ENCODE measurements at places on chromosomes 2 and 18.
A peak's percentile ranks its signal among the peaks of the same experiment; 100 is the strongest.

DNA sequence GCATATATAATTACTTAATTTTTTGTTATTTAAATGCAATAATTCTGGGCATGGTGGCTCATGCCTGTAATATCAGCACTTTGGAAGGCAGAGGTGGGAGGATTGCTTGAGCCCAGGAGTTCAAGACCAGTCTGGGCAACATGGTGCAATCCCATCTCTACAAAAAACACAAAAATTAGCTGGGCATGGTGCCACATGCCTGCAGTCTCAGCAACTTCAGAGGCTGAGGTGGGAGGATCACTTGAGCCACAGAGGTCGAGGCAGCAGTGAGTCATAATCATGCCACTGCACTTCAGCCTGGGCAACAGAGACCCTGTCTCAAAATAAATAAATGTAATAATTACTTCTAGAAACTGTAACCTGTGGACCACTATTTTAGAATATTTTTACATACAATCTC is 21.5 kb upstream of the TMEM87B start:
- no peak for DNase-seq

DNA sequence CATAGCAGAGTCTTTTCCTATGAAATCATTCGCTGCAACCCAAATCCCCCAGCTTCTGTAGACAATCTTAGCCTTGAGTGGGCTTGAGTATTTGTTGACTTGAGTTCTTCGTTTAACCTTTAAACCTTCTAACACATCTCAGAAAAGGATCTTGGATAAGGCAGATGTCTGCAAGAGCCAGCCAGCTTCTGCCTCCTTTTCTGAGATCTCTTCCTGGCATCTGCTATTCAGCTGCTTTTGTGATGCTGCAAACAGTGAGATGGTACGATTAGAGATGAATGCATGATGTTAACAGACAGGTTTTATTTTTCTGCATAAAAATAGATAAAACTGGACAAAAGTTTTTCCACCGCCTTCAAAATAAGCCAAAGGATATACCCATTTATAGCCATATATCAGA is 37.5 kb downstream of the NRP2 start:
- DNase-seq, result no peak

GRCh38 chr18:46562674-46563192 is 94.3 kb downstream of the LOXHD1 start:
- no peak for DNase-seq

DNA sequence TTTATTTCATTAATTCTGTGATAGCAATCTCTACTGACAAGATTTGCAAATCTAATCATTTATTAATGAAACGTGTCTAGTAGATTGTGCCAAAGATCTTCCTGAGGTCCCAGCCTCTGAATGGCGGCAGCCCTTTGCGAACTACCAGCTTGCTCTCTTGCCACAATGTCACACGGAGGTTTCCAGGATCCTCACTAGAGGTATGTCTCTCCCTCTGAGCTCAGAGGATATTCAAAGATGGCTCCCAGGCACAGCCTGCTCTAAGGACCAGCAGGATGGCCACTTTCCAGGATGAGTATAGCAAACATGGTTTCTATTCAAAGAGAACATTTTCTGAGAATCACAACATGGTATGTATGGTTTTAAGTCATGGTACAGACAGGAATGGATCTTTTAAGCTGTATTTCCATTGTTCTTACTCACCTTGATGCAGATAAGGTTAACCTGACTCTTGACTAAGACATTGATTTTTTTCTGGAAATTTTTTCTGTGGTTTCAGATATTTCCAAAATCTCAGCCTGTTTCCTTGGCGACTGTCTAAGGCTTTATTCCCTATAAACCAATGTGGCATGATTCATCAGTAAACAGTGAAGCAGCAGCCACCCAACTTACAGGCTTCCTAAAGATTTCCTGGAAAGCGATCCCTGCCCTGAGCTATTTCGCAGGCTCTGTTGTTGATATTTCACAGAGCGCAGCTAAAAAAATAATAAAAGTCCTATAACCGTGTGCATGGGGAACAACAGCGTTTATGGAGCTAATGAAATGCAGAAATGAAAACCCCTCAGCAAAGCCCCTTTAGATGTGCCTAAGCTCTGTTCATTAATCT is 54.1 kb upstream of the KLF7 start:
- DNase-seq, result no peak

DNA sequence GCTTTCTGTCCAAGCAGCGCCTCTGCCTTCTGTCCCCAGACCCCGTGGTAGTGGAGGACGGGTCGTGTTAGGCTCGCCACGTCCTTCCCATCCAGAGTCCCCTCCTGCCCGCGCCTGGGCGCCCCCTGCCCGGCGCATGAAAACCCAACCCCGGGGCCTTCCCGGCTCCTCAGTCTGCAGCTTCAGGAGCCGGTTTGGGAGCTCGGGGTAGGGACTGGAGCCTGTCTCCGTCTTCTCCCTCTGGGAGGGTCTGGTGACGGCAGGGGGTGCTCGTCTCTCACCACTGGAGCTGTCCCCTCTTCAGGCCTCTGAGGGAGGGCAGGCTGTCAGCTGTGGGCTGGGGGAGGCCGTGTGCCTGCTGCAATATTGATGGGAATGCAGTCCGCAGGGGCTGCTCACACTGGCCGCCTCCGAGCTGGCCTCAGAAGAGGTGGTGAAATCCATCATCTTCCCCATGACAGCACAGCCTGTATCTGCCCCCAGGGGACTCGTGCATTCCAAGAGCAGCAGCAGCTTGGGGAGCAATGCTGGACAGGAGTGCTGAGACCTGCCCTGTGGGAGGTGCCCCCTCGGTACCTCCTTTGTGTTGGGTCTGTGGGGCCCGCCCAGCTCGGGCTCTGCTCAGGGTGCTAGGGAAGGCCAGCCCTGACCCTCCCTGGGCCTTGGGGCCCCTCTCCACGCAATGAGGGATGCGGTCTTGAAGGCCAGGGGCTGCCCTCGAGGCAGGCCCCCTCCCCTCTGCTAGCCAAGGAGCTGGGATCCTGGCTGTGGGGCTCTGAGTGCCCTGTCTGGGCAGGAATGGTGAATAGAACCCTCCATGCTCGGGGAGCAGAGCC is 17.8 kb upstream of the KLHL30 start:
- DNase-seq, result no peak

DNA sequence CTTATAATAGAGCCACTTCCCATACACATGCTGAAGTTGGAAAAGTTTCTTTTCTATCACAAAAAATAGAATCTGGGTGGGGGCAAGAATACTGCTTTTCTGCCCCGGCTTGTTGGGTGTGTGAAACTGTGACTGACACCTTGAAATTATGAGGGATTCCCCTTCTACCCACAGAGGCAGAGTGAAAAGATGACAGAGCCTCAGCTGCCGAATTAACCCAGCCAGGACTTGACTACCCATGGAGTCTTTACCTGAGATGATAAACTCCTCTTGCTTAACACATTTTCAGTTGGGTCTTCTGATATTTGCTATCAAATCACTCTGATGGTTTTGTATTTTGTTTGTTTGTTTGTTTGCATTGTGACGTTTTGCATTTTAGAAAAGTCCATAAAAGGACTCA is 66.0 kb upstream of the PMAIP1 start:
- DNase-seq, result no peak

DNA sequence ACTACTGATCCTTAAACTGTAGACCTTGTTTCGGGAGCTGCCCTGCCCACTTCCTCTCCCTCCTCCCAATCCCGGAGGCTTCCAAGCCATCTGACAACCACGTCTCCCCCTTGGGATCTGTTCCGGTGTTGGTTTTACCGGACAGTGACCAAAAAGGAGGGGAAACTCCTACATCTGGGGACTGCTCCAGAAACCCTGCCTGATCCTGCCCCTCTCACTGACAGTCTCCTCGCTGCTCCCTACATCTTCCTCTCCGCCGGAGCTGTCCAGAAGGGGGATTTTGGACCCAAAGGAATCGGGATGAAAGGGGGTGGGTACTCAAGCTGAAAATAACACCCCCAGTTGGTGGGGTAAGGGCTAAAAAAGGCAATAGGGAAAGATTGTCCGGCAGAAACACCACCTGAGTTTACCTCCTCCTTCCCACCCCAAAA is 1.5 kb downstream of the INO80D start:
- no peak for DNase-seq

GRCh38 chr2:86464652-86465051 is 23.5 kb downstream of the KDM3A start:
- DNase-seq, result no peak

- no peak for DNase-seq
Measured at GRCh38 chr2:188518381-188518780, 226.7 kb downstream of the GULP1 start.

- no peak for DNase-seq
Measured at GRCh38 chr2:154229966-154230365, 358.2 kb downstream of the GALNT13 start.

DNA sequence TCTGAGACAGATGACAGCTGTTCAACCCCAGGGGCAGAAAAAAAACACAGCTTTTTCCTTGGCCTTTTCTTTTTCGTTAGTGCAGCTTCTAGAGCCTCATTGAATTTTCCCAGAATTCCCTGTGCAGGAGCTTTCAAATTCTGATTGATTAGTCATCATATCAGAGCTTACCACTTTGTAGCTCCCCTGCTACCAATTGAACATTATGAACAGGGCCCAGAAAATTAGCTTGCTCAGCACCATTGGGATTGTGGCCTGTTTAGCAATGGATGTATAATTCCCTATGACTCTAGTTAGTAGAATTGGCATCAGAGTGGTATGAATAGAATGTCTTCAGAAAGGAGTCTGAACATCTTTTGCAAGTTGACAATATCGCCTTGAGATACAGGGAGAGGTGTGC is 631.1 kb downstream of the DCC start:
- no peak for DNase-seq

- DNase-seq, result no peak
Measured at GRCh38 chr18:65592435-65592834, 158.4 kb upstream of the CDH7 start.

- no peak for DNase-seq
Measured at GRCh38 chr2:217106650-217107014, 246.8 kb upstream of the TNP1 start.

- DNase-seq, result no peak
Measured at GRCh38 chr2:132911726-132912724, 242.0 kb upstream of the LYPD1 start.

- no peak for DNase-seq
Measured at GRCh38 chr2:209663139-209663538, 108.5 kb upstream of the UNC80 start.

- DNase-seq, result no peak
Measured at GRCh38 chr2:232668805-232669444, 28.2 kb upstream of the GIGYF2 start.

DNA sequence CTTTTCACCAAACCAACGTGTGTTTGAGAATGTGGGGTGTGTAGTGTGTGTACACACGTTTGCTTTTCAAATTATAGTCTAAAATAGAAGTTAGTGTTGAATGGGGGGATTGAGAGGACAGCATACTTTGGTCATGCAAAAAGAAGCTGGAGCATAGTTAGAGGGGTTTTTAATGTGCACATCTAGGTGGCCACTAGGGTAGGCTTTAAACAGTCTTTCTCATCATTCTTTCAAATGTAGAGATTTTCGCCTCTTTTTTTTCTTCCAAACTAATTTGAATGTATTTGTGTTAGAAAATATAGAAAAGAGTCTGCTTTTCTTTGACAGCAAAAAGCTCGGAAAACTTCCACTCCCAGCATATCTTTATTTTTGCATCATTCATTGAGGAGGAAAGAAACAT is 165.2 kb upstream of the MYO3B start:
- DNase-seq, result no peak

- peak; percentile 59 for DNase-seq
Measured at GRCh38 chr2:63861220-63861822, 19.6 kb downstream of the UGP2 start.

DNA sequence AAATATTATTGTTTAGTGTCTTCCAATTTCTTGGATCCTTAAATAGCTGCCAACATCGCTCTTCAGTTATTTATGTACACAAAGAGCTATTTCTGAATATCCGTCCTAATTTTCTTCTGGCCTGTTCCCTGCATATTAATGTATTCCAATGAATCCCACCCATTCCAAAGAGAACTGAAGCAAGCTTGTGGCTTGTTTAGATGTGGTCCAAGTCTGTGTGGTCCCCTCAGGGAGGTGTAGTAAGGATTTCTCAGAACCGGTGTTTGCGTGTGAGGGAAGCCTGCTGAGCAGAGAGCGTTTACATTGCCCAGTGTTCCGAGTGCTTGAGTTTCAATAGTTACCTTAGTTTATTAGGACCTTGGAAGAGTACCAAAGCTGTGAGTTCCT is 25.1 kb upstream of the IL1R1 start:
- no peak for DNase-seq

GRCh38 chr18:49768051-49768391 is 45.3 kb downstream of the ACAA2 start:
- DNase-seq, result no peak

- no peak for DNase-seq
Measured at GRCh38 chr2:169509298-169509885, at the start of gene KLHL41. Gene KLHL41, plus strand, starts transcription at chr2:169509702. Its CDS starts 77 bp downstream, at chr2:169509779.

GRCh38 chr2:118380915-118381653 is 292.8 kb downstream of the INSIG2 start:
- no peak for DNase-seq

DNA sequence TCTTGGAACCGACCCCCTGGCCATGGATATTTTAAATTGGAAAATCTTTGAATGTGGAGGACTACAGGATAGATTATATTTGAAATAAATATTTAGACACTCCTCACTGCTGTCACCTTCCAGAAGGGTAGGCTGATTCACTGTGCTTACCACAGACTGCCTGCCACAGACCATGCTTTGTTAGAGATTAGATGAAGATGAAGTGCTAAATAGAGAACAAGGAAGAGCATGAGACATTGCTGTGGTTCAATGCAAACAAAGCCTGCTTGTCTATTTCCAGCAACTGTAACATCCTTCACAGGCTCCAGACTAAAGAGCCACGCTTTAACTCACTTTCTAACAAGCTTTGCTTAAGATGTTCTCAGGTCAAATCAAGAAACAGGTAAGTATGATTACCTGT is 81.0 kb upstream of the TMEM17 start:
- DNase-seq, result no peak

GRCh38 chr2:16256601-16257321 is 316.4 kb downstream of the MYCN start:
- DNase-seq, result no peak

DNA sequence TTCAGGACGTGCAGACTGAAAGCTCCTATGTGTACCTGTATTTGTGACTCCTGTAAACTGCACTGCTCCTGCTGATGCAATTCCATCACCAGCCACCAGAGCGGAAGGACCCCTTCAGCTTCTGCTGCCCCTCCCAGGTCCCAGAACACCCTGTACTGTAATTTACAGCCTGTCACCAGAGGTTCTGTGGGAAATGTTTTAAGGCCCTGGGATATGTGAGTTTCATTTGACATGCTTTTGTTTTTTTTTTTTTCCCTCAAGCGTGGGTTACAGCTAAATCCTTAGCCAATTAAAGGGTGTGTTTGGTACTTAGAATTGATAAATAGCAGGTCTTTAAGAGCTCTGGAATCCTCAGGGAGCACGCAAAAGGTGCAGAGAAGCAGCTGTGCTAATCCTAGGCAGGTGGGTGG is 79.4 kb downstream of the KCTD1 start:
- DNase-seq, result no peak

DNA sequence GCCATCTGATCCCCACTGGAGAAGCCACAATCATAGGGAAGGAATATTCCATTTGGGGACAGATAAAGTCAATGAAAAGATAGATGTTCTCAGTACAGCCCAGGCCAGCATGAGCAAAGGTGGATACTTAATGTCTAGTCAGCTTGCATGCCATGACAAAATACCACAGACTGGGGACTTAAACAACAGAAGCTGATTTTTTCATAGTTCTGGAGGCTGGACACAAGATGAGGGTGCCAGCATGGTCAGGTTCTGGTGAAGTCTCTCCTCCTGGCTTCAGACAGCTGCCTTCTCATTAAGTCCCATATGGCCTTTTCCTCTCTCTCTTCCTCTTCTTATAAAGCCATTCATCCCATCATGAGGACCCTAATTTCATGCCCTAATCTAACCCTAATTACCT is 116.1 kb upstream of the CYP1B1 start:
- no peak for DNase-seq

GRCh38 chr2:223995569-223995968 is 38.3 kb downstream of the MRPL44 start:
- no peak for DNase-seq

Data from T-cell (primary cell).